ENCODE measurements at places on chromosomes 3 and 15.

DNA sequence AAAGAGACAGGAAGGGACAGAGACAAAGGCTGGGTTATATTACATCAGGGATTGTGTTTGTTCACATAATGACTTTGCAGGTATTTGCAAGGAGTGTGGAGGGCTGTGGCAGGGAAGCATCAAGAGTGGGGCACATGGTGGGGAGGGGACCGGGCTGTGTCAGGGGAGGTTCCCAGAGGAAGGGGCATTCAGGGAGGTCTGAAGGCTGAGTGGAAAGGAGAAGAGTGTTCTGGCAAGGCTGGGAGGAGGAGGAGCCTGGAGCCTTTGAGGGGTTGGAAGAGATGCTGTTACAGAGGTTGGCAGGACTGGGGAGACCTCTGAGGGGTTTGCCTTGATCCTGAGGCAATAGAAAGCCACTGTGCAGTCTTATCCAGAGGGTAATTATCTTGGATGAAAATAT is 49.4 kb downstream of the EXOG start:
- no peak for DNase-seq

DNA sequence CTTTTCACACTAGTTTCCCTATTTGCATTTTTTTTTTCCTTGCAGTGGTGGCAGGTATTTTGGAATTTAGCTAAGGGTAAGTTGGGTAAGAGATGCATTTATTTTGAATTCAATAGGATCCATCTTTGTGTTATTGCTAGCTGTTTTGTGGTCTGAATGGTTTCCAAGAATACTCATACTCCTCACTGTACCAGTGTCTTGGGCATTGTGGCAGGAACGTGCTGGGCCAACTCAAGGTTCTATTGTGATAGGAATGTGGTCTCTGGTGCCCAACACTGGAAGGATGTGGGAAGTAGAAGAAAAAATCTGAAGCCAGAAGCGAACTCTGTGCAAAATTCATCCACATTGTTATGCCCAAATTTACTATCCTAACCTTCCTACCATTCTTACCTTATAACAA is 135.6 kb downstream of the RBMS3 start:
- DNase-seq: no peak

DNA sequence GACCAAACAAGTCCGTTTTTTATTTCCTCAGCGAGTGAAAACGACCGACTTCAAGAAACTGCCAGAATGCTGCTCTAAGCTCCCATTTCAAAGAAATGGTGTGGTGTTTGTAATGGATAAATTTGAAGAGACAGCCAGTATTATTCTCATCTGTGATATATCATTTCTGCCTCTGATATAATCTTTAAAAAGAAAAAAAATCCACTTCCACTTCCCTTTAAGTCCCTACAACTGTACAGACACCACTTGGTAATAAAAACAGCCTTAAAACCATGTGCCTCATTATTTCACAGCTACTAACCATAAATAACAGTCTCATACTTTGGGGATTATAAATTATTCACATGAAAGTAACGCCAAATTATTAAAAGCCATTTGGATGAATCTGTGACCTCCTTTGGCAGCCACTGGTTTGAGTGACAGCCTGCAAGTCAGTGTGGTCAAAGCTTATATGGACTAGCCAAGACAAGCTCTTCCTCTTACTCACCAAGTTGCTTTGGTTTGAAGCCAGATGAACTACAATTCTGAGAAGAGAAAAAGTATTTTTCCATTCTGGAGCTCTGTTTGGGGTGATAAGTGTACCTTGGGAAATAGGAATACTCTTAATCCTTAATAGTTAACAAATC is 168.0 kb downstream of the SHOX2 start:
- no peak for DNase-seq

- DNase-seq: no peak
Measured at GRCh38 chr15:32652178-32652577, 10.7 kb downstream of the SCG5 start.

DNA sequence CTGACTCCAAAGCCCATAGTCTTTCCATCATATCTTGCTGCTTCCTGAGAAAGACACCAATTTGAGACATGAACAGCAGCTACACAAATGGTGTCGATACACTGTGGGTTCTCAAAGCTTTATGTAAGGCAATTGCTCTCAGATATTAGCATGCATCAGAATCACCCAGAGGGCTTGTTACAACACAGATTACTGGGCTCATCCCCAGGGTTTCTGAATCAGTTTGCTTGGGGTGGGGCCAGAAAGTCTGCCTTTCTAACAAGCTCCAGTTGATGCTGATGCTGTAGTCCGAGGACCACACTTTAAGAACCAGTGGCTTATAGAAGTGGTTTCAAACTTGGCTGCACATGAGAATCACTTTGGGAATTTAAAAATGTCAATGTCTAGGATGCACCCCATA is 86.5 kb downstream of the SEMA6D start:
- no peak for DNase-seq

DNA sequence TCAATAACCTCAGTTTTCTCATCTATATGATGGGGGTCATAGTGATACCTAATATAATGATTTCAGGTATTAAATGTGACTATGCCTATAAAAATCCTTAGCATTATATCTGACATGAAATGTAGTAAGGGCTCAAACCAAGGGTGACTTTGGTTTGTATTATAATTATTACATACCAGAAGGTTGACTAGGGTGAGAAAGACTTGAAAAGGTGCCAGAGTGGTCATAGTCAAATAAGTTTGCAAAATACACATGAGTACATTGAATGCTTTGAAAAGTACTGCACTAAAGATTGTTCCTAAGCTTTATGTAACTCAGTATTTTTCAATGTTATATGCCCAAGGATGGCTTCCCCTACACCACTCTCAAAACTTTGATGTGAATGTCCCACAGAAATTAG is 297.2 kb downstream of the ARPP21 start:
- DNase-seq: no peak

GRCh38 chr3:117193390-117193789 is 483.8 kb downstream of the TUSC7 start:
- DNase-seq: no peak

- DNase-seq: no peak
Measured at GRCh38 chr15:95501865-95502264, 828.6 kb upstream of the NR2F2 start.

DNA sequence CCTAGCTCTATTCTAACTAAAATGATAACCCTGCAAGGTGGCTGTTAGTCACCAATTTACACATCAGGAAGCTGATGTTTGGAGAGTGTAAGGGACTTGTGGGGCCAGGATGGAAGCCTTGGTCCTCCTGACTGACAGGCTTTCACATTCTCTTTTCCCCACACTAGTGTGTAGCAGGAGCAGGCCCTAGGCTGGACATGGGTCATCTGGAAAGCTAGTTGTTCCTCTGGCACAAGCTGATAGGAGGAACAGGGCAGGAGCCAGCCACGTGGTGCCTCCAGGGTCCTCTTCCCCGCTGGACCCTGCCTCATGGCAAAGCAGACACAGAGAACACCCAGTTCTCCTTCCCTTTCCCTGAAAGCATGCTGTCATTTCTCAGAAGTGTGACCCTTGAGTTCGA is 18.1 kb upstream of the RBSN start:
- DNase-seq: no peak

- DNase-seq: no peak
Measured at GRCh38 chr3:189353988-189354889, 182.5 kb downstream of the TPRG1 start.

- no peak for DNase-seq
Measured at GRCh38 chr15:68632101-68632500, 53.3 kb downstream of the CORO2B start.

GRCh38 chr3:72722930-72723726 is 125.1 kb downstream of the SHQ1 start:
- DNase-seq: peak; percentile 57

DNA sequence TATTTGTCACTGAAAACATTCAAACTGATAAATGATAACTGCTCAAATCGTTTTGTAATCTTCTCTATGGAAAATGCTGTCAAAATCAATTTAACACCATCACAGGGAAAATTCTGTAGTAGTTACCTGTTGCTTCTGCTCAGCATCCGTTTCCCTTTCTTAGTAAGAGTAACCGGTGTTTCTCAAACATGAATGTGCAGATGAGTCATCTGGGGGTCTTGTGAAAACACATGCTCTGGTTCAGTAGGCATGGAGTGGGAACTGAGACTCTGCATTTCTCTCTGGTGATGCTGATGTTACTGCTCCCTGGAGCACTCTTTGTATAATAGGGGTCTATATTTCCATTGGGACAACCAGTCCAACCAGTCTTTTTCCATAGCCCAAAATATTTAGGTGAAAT is 145.1 kb downstream of the SEMA6D start:
- DNase-seq: no peak

DNA sequence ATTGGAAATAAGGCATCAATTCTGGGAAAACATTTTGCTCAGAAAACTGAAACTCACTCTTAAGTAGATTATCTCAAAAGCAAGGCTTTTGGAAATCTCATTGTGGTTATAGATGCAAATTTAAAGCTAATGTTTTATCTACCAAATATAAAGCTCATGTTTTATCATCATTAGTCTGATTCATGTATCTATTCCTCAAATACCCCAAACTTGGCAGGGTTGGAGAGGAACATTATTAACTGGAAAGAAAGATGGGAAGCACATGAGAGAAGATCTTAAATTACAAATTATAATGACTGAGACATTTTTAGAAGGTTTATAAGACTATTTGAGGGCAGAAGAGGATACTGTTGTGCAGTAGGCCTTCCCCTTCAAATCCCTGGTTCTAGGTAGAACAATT is 137.3 kb upstream of the TGFBR2 start:
- DNase-seq: no peak

DNA sequence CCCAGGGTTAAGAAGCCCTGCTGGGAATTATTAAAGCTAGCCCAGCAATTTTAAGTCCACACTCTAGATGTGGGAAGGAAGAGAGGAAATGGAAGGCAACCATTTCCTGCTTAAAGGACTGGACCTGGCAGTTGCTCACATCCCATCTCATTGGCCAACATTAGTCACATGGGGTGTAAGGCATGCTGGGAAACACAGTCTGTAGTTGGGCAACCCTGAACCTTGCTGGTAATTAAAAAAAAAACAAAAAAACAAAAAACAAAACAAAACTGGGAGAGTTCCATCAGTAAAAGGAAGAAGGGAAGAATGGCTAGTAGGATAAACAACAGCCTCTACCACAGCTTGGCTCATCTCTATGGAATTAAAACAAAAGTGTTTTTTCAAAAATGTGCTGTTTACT is 136.0 kb downstream of the VGLL4 start:
- DNase-seq: no peak

DNA sequence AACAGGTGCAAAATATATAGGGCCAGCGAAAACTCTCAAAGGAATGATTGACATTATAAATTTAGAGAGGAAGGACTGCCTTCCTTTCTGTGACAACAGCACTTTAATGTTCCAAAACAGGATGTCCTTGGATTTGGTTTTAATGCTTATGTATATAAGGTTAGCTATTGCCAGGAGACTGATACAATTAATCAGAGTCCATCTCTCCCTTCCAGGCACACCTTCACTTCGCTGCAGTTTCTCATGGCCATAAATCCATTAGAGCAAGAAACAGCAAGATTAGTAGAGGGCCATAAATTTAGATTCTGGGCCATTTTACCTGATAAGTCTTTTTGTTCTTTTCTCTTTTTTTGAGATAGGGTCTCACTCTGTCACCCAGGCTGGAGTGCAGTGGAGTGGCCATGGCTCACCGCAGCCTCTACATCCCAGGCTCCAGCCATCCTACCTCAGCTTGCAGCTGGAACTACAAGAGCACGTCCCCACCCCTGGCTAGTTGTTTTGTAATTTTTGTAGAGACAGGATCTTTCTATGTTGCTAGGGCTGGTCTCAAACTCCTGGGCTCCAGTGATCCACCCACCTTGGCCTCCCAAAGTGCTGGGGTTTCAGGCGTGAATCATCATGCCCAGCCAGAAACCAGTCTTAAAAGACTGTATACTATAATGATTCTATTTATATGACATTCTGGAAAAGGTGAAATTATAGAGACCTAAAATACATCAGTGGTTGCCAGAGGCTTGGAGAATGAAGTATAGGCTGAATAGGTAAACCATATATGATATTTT is 15.7 kb upstream of the TFRC start:
- no peak for DNase-seq

DNA sequence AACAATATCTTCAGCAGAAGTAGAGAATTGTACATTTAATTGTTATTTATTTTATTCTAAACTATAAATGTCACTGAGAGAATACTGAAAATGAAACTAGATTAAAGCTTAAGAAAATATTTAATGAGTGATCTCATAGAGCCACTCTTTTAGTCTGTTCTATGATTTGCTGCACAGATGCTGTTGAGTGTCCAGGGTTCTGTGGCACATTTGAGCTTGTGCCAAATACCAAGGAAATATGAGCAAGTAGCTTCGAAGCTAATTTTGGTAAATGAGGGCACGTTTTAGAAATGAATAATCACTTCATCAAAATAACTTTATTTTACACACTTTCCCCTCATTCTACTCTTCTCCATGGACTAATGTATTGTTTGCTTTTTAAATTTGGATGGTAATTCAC is 53.6 kb upstream of the THRB start:
- DNase-seq: no peak

DNA sequence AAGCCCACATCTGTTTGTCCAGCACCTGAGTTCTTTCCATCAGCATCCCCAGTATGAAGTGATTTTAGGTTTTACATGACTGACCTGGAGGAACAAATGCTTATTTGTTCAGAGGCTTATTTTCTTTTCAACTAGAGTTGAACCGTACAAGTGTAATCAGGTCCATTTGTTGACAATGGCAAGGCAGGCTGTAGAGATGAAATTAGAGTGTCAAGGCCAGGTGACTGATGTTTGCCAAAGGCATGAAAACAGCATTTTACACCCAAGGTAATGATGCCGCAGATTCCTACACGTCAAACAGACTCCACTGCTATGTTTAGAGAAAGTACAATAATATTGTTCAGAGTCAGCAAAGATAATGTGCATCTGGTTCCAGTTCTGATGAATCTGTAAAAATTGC is 96.5 kb downstream of the KCNAB1 start:
- no peak for DNase-seq

All from endothelial cell of umbilical vein (primary cell).